ENCODE measurements at places on chromosomes 12 and 14.

DNA sequence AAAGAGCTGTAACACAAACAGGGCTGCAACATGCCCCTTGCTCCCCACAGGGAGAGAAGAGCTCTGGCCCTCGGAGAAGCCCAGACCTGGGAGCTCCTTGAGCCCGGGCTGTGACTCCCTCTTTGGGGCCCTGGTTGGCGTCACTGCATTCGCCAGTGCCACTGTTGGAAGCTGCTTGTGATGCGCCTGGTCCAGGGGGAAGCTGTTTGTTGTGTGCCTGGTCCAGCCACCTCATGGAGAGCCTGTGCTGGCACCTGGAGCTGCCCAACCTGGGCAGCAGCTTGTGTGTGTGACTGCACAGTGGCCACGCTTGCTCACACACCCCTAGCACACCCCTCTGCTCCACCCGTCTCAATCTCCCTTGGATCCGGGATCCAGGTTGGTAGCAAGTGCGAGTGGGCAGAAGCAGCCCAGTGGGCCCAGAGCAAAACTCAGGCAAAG is 49.5 kb downstream of the A2M start:
- no peak for DNase-seq

DNA sequence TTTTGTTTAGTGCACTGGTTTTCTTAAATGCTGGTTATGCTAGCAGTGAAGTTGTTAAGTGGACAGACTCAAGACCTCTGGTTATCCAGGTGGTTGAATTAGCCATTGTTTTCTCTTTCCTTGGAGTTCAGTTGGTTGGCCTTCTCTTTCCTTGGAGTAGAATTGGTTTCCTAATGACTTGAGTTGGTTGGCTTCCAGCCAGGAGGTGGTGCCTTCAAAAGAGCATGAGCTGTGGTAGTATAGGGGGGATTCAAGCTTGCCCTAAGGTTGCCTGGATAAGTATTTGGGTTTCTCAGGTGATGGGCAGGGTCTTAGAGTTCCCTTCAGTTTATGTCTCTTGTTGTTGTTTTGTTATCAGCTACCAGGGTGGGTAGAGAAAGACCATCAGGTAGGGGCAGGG is 92.5 kb downstream of the ATP23 start:
- no peak for DNase-seq

GRCh38 chr14:61870163-61870562 is 107.9 kb downstream of the SNAPC1 start:
- DNase-seq: no peak

DNA sequence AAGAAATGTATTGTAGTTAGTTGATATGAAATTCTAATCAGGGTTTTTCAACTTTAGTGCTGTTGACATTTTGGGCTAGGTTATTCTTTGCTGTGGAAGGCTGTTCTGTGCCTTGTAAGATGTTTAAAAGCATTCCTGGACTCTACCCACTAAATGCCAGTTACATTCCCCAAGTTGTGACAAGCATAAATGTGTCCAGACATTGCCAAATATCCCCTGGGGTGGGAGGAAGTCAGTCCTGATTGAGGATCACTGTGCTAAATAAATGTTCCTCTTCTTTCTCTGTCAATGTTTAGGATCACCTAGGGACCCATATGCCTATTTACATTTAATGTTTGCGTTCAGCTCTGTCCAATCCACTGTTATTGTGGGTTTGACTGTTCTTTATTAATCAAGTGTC is 268.3 kb downstream of the TMTC2 start:
- DNase-seq: no peak

DNA sequence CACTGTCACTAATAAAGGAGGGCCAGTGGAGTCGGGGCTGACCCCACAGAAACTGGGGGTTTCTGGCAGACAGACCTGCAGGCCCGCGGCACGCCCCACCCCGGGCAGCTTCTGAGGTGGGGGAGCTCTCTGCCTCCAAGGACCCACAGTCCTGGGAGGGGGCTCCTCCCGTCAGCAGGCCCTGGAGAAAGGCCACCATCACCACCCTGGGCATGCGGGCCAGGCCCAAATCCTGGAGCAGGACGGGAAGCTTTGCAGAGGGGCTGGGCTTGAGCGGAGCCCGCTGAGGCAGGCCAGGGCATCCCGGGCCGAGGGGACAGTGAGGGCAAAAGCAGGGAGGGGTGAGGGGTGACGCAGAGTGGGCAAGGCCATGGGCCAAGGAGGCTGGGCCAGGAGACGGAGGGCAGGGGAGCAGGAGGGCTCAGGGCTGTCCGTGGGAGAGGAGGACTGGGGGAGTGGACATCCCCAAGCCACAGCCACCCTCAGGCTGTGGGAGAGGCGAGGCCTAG is 11.1 kb upstream of the GPR132 start:
- DNase-seq: no peak

DNA sequence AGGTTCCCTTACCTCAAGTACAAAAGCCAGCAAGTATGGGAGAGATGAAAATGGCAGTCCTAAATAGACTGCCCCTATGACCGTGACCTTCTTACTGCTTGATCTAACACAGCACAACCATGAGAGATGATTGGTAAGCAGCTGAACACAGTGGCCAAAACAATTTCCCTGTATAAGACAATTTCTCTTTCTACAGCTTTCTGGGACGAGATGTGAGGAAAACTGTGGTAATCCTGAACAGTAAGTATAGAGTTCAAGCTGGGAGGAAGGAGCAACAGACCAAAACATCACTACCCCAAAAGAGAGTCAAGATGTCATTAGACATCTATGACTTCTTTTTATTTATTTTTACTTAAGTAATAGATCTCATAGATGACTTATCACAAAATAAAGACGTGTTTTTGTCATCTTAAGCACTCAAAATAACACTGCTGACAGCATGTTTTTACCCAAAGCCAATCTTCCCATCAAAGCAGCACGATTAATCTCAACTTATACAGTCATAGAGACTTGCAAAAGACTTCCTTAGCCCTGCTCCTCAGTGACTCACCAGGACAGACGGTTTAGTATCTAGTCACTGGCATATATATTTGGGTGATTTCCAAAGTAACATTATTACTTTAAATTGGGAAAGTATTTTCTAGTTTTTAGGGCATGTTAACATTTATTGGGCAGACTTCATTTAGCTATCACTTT is 3.7 kb downstream of the TMEM52B start:
- peak; percentile 54 for DNase-seq

- no peak for DNase-seq
Observed at GRCh38 chr14:97298331-97298730, 501.1 kb downstream of the VRK1 start.

GRCh38 chr14:68359837-68360552 is 432.9 kb downstream of the ZFP36L1 start:
- peak; percentile 53 for DNase-seq

- DNase-seq: no peak
Observed at GRCh38 chr14:49160983-49161382, 425.2 kb downstream of the RPS29 start.

DNA sequence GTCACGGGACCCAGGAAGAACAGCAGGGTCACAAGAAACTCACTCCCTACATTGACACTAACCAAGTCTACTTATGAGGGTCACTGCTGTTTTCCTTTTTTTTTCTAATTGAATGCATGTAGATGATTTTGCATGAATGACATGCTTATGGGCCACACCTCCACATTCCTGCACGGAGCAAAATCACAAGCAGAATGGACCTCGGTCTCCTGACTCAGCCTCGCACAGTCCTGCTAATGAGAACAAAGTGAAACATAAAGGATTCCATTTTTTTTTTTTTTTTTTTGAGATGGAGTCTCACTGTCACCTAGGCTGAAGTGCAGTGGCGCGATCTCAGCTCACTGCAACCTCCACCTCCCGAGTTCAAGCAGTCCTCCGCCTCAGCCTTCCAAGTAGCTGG is 12.3 kb downstream of the SCARB1 start:
- DNase-seq: no peak

DNA sequence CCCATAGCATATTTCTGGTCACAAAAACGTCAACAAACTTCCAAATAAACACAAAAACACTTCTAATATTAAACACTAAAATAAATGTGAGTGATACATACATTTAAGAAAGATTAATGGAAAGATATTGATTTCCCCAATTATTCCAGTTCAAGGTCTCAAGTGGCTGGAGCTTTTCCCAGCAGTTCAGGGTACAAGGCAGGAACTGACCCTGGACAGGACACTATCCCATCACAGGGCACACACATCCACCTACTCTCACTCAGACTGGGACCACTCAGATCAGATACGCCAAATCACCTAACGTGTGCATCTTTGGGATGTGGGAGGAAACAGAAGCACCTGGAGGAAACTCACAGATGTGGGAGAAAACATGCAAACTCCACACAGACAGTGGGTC is 50.4 kb downstream of the GCH1 start:
- DNase-seq: no peak

DNA sequence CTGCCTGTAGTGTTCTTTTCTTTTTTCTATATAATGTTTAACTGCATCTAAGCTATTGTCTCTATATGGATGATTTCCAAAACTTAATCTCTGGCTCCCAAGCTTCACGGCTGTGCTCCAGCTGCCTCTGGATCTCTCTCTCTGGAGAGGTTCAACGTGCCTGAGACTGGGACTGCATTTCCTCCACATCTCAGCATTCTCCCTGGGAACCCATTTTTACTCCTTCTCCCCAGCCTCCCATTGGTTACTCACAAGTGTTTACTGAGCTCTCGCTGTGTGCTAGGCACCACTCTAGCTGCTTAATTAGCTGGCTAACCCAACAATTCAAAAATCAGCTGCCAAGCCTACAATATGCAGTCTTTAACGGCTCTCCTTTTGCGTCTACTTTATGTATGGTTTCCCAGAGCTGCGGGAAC is 34.7 kb downstream of the FBXL14 start:
- no peak for DNase-seq

GRCh38 chr14:73418227-73418626 is 40.1 kb downstream of the NUMB start:
- no peak for DNase-seq

DNA sequence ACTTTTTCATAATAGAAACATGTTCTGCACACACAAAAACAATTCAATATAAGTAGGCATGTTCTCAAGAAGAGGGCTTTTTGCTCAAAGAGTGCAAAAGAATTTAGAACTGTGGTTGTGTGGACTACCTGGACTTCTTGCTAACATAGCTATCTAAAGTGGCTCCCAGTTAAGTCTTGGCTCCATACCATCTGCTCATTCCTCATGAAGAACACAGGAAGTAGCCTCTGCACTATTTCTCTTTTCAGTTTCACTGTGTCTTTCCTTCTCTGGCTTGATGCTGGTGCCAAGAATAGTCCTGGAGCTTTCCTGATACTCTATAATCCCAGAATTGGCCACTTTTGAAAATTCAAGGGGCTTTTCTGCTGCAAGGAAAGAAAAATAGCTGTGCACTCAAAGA is 127.4 kb downstream of the CCER1 start:
- peak; percentile 16 for DNase-seq

GRCh38 chr12:131163189-131163738 is 209.6 kb downstream of the ADGRD1 start:
- DNase-seq: no peak

GRCh38 chr14:69043596-69044260 is 64.6 kb upstream of the ACTN1 start:
- peak; percentile 82 for DNase-seq

GRCh38 chr14:105944632-105945610 is 418.5 kb downstream of the TMEM121 start:
- DNase-seq: no peak

GRCh38 chr12:54596526-54596946 is 8.1 kb upstream of the PPP1R1A start:
- DNase-seq: peak; percentile 75

DNA sequence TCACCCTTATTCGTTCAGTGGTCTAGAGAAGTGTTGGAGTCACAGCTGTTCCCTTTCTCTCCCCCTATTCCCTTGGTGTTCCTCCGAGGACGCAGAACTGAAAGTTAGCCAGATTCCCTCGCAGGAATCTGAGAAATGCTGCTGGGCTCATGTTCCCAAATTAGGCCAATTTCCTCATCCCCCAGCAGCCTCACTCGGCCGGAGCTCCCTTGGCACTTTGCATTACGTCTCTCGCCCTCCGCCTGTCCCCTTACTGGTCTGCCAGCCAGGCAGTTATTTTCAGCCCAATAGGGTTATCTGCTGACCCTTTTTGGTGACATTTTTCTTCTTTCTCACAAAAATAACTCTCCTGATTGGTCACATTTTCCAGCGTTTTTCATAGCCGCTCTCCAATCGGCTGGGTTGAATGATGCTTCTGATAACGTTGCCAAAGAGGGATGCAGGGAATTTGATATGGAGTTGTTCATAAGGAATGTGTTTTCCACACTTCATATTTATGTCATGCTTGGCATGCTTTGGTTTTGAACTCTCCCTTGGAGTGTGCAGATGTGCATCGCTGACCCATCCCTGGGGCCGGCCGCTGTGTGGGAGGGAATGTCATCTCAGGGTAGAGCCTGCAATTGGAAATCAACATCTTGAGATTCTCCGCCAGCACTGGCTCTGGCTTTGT is 9.9 kb downstream of the IFT43 start:
- DNase-seq: peak; percentile 90

- peak; percentile 90 for DNase-seq
Observed at GRCh38 chr14:71166180-71166837, 259.1 kb downstream of the PCNX1 start.

DNA sequence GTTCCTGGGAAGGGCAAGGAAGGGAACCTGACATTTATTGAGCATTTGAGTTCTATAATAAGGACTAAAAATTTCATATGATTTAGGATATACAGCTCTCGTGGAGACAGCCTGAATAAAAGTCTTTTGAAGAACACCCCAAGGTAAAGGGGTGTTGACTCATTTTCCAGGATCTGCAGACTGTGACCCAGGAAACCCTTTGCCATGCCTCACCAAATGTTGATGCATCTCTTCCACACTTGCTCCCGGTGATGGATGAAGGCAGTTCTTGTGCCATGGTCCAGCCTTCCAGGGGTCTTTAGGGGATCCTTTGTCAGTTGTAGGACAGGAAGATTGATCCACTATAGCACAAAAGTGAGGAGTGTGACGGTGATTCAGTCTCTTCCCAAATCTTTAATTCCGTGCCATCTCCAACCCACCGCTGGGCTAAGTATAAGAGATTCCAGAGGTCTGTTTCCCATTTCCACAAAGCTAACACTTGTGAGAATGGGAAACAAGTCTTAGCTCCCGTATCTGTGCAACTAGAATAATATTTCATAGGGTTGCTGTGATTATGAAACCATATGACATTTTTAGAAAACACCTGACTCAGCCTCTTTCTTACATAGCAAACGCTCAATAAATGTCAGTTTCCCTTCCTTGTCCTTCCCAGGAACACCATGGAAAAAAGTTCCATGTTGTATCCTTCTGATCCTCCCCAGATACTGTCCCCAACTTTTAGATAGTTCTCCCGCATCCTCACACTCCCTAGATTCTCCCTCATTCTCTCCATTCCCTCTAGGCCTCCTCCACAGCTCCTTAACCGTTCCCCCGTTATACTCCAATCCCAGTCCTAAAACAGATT is 836 bp downstream of the AAAS start:
- DNase-seq: peak; percentile 42

Measured in cardiac fibroblast (primary cell).